ENCODE measurements at places on chromosomes 1 and 21.

DNA sequence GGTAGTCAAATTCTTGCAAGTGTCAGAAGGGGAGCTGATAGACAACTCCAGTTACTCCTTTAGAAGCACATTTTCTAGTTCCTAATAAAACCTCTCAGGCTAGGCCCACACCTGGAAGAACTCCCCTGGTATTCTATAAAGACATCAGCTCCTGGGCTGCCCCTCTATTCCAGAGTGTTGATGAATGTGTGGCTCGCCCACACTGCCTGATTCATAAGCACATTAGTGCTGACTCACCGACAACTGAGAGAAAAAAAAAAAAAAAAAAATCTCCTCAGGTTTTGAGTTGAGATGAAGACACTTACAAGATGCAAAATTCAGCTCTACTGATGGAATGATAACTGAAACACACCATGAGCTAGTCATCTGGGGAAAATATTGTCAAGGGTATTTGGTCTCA, 188.1 kb downstream of the TNR start:
- no peak for DNase-seq

- no peak for DNase-seq
Measured at GRCh38 chr1:167171286-167171929, 49.3 kb upstream of the POU2F1 start.

DNA sequence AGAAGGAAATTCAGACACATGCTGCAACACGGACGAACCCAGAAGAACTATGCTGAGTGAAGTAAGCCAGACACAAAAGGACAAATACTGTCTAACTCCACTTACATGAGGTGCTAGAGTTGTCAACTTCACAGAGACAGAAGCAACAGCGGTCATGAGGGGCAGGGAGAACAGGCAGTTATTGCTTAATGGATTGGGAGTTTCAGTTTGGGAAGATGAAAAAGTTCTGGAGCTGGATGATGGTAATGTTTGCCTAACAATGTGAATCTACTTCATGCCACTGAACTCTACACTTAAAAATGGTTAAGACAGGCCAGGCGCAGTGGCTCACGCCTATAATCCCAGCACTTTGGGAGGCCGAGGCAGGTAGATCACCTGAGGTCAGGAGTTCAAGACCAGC, 12.1 kb downstream of the PARP1 start:
- no peak for DNase-seq

DNA sequence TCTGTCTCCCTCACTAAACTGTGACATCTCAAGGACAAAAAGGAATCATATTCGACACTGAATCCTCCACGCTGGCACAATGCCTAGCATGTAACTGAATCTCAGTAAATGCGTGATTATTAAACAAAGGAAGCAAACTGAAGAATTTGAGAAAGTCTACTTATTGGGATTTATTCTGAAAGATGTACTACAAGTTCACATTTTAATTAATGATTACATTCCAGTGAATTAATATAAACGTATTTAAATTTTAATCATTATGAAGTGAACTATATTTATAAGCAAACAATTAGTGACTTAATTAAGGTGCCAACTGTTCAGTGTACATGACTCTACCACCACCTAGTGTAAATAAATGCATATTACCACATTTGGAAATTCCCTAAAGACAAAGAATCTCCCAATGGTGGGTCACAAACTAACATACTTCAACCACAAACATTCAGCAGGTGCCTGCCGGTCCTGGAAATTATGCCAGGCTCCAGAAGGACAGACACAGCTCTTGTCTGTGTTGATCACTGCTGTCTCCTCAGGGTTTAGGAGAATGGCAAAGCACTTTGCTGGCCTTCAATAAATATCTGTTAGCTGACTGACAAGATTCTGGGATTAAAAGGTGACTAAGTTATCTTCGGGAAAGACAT, 56.3 kb downstream of the SMYD3 start:
- DNase-seq = no peak

DNA sequence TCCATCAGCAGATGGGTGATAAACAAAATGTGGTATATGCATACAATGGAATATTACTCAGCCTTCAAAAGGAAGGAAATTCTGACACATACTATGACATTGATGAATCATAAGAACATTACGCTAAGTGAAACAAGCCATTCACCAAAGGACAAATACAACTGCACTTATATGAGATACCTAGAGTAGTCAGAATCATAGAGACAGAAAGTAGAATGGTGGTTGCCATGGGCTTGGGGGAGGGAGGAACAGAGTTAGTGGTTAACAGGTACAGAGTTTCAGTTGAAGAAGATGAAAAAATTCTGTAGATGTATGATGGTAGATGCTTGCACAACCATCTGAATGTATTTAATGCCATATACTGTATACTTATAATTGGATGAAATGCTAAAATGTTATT, 39.1 kb upstream of the KCNK2 start:
- DNase-seq = no peak

GRCh38 chr1:162008799-162009198, 14.9 kb downstream of the OLFML2B start:
- DNase-seq = no peak

DNA sequence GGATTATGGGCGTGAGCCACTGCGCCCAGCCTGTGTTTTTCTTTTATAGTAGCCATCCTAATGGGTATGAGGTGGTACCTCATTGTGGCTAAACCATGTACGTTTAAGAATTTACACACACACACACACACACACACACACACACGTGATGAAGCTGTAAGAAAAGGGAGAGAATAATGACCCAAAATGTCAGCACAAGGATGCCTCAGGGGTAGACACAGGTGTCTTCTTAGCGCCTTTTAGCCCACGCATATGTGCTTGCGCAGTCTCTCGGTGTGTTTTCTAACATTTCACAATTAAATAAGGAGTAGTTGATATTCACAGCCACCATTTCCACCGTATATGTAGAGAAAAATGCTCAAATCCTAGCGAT, 782 bp upstream of the PFKL start:
- DNase-seq = no peak

- DNase-seq = no peak
Measured at GRCh38 chr21:17636711-17637110, 24.0 kb upstream of the BTG3 start.

GRCh38 chr1:64458915-64459314, 11.0 kb upstream of the CACHD1 start:
- no peak for DNase-seq

GRCh38 chr1:211660718-211661222, 14.7 kb downstream of the NEK2 start:
- no peak for DNase-seq

DNA sequence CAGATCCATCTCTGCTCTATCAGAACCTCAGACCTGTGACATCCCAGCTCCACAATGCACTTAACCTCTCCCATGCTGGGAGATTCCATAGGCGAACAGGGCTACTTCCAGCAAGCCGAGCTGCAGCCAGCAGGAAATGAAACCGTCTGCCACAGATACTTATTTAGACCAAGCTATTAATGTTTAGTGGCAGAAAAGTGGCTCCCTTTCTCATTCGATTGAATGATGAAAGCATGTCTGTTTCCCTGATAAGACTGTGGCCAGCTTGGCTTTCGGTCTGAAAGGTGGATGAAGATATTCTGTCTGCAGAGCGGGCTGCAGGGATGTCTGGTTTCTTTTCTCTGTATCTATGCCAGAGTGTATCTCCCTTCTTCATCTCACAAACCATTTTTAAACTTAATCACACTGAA, 146.4 kb downstream of the GREM2 start:
- no peak for DNase-seq

- DNase-seq = no peak
Measured at GRCh38 chr21:21003701-21004100, 5.5 kb downstream of the NCAM2 start.

GRCh38 chr1:43706598-43707189, 642 bp upstream of the ST3GAL3 start:
- no peak for DNase-seq

- no peak for DNase-seq
Measured at GRCh38 chr1:87720561-87720960, 391.9 kb downstream of the LMO4 start.

DNA sequence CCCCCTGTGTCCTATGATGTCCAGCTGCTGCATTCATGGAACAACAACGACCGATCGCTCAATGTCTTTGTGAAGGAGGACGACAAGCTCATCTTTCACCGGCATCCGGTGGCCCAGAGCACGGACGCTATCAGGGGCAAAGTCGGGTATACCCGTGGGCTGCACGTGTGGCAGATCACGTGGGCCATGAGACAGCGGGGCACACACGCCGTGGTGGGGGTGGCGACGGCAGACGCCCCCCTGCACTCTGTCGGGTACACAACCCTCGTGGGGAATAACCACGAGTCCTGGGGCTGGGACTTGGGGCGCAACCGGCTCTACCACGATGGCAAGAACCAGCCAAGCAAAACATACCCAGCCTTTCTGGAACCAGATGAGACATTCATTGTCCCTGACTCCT, 63.3 kb downstream of the SPSB1 start:
- DNase-seq = no peak

GRCh38 chr1:9319789-9320519, 27.3 kb downstream of the SPSB1 start:
- DNase-seq = no peak

DNA sequence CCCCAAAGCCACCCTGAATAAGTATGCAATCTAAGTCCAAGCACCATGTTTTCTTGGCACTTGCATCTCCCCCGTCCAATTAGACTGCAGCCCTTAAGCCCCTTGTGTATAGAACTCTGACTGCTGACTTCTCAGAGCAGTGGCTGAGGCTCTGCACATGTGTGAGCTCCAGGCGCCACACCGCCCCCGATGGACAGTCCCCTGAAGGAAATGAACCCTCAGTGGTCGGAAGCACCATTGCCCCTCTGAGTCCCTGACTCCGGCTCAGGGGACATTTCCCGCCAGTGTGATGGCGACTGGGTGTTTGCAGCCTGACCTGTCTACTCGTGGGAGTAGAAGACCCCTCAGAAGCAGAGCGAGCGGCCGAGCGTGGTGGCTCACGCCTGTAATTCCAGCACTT, 37.2 kb upstream of the SCCPDH start:
- DNase-seq = no peak

DNA sequence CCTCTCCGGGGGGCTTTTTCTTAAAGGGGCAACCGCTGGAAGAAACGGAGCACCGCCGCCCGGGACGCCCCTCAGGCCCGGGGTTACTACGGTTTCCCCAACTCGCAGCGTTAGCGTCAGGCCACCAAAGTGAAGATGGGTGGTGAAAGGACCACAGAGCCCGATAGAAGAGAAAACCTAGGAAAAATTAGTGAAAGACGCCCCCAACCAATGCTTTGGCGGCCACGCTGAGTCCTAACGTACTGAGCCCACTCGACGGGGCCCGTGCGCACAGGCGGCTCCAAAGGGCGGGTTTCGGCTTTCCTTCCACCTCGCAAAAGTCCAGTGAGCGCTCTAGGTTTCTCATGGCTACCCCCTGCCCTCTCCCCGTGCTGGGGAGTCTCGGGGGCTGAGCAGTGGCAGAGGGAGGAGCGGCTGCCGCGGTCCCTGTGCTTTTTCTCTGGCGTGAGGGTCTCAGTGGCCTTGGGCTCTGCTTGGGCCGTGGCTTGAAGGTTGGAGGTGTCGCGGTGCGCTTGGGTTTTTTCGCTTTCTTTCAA, 12.2 kb upstream of the SPEN start:
- no peak for DNase-seq

- no peak for DNase-seq
Measured at GRCh38 chr1:178885869-178886268, 15.0 kb upstream of the ANGPTL1 start.

DNA sequence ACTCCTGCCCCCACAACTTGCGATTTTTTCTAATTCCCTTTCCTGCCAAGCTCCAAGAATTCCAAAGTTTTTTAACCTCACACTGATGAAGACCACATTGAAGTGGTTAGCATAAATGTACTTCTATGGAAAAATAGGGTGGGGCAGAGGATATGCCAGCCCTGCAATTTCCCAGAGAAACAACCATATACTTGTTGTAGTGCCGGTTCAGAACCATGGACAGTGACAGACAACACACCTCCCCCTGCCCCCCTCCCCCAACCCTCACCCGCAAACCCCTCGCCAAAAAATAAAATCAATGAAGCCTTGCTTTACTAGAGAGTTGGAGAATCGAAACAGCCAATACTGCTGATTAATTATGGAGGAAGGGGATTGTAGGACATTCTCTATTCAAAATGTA, 109.5 kb upstream of the GRIK3 start:
- DNase-seq = no peak

DNA sequence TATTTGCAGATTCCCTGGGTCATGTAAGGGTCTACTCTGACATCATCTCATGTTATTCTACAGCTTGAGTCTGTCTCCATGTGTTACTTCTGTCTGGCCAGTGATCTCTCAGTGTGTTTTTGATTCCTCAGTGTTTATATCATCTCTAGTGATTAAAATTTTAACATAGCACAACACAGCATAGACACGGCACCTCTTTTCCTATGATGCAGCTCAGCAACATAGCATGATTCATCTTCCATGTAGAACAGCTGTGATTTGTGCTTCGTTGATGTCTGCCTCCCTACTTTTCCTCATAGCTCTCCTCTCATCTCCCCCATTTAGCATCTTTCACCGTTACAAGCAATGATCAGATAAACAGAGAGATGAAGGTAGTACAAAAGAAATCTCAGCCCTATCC, 163.9 kb upstream of the DPT start:
- DNase-seq = no peak

DNA sequence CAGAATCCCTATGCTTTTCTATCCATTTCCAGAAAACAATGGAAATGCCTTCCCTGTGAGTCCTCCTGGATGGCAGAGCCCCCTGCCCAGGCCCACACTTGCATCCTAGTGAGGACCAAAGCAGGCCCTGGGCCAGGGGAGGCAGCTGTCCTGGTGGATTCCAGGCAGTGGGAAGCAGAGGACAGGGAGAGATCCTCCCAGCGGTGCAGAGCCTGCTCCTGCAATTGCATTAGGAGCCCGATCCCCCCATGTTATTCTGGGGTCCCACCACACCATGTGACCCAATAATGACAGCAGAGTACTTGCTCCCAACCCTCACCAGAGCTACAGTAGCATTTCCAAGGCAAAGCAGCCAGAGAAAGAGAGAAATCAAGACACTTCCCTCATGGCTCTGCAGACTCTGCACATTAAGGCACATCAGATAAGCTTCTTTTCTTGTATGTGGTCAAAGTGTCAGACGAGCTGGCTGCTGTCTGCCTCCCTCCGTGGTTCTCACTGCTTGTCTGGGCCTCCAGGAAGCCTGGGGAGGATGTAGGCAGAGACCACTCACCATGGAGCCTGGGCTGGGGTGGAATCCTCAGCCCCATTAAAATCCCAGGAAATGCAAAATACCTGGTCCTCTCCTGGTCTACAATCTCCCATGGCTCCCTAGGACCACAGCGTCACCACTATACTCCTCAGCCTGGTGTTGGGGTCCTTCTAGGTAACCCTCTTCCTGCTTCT, 54.9 kb upstream of the RUNX3 start:
- no peak for DNase-seq

- DNase-seq = no peak
Measured at GRCh38 chr1:170225781-170226530, 80.2 kb downstream of the NTMT2 start.
